ENCODE measurements at places on chromosomes 13 and 19.

- H3K27ac ChIP-seq: no peak overlapping the region
- no peaks in the 10 kb centered on the region for H3K36me3 ChIP-seq
- DNase-seq: no peak
- no peak overlapping the region for H3K4me3 ChIP-seq
Observed at GRCh38 chr13:51068501-51068900, 42.6 kb downstream of the C13orf42 start.

DNA sequence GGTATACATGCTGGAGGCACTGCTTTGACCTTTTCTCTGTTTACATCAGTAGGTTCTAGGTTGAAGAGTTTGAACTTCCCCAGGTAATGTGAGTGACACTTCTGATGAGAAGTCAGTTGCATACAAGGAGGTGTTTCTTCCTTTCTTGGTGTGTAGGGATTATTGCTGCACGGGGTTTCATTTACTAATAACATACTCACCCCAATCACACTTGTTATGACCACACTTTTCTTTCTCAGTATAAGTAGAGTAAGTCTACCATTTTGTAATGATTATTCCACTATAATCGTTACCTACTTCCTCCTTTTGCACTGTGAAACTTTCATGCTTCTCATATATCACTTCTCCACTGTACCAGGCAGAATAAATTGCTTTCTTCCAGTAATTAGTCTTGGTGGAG lies 138.0 kb downstream of the TNFSF13B start:
- DNase-seq: no peak
- peaks cover 38% of the 10 kb centered on the region for H3K4me1 ChIP-seq
- no peak overlapping the region for H3K27ac ChIP-seq
- H3K36me3 ChIP-seq: no peaks in the 10 kb centered on the region
- no peak overlapping the region for H3K4me3 ChIP-seq

GRCh38 chr13:26538363-26539317 lies 18.8 kb upstream of the WASF3 start:
- no peaks in the 10 kb centered on the region for H3K36me3 ChIP-seq
- no peak overlapping the region for H3K27ac ChIP-seq
- no peaks in the 10 kb centered on the region for H3K4me1 ChIP-seq
- no peaks in the 10 kb centered on the region for H3K27me3 ChIP-seq

DNA sequence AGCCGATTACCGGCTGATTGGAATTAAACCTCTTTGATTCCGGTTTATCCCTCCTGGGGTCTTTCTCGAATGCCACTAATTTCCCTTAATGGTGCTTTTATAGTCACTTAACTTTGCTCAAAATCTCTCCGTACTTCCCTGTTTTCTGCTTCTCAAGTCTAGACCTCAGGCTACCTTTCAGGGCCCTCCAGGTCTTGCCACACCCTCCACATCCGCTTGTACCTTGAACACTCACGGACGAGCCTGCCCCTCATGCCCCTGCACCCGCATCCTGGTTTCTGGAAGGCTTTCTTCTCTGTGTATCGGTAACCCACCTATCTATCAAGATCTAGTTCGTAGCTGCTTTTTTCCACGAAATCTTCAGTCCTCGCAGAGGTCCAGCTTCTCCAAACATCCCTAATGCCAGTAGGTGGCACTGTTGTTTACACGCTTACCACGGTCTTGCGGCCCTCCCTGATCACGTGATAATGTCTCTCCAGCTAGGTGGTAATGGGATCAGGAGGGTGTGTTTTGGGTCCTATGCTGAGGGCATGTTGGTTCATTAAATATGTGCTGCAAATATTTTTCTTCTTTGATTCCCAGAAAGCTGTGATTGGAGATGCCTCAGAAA lies 13.8 kb downstream of the ATP12A start:
- no peaks in the 10 kb centered on the region for H3K27me3 ChIP-seq
- no peak for DNase-seq
- no peak overlapping the region for H3K27ac ChIP-seq

DNA sequence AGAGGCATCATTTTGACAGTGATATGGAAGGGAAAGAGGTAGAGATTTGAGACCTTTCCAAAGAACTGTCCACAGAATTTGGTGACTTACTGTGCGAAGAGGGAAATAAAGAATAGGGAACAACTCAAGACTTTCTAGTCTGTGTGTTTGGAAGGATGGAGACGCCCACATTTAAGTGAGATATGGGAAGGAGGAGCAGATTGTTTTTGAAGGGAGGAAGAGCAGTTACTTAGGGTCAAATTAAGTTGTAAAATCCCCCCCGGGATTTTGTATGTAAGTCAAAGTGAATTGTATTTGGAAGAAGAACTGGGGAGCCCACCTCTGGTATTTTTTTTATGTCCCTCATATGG lies 1.2 kb downstream of the USPL1 start:
- peak overlapping the region; percentile 93 for H3K4me3 ChIP-seq
- no peaks in the 10 kb centered on the region for H3K27me3 ChIP-seq
- peaks cover 2% of the 10 kb centered on the region for H3K36me3 ChIP-seq
- H3K27ac ChIP-seq: peak overlapping the region; percentile 95
- peaks cover 14% of the 10 kb centered on the region for H3K4me1 ChIP-seq

GRCh38 chr13:30034458-30034795 lies 184.0 kb upstream of the UBL3 start:
- DNase-seq: no peak
- no peak overlapping the region for H3K4me3 ChIP-seq
- no peak overlapping the region for H3K27ac ChIP-seq
- no peaks in the 10 kb centered on the region for H3K4me1 ChIP-seq

DNA sequence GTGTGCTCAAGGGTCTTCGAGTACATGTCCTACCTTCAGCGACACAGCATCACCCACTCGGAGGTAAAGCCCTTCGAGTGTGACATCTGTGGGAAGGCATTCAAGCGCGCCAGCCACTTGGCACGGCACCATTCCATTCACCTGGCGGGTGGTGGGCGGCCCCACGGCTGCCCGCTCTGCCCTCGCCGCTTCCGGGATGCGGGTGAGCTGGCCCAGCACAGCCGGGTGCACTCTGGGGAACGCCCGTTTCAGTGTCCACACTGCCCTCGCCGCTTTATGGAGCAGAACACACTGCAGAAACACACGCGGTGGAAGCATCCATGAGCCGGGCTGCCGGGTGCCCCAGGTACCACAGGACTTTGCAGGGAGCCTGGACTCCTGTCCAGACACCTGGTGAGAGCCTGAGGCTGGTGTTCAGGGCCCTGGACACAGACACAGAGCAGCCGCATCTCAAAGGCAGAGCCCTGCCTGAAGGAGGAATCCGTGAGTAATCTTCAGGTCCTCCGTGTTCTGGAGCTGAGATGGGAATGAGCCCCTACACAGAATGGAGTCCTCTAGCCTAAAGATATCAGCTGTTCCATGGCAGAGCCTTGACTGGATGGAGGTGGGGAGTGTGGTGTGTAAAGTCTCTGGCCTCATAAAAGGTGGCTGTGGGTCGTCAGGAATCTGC lies 1.5 kb downstream of the ZNF581 start:
- H3K36me3 ChIP-seq: peaks cover 9% of the 10 kb centered on the region
- H3K27me3 ChIP-seq: no peaks in the 10 kb centered on the region
- peaks cover 46% of the 10 kb centered on the region for H3K4me1 ChIP-seq

- no peaks in the 10 kb centered on the region for H3K27me3 ChIP-seq
- no peak overlapping the region for H3K27ac ChIP-seq
- H3K4me1 ChIP-seq: no peaks in the 10 kb centered on the region
Observed at GRCh38 chr13:73421310-73421912, 362.6 kb downstream of the KLF5 start.

GRCh38 chr19:16902545-16902944 lies 13.7 kb downstream of the F2RL3 start:
- H3K4me1 ChIP-seq: peaks cover 7% of the 10 kb centered on the region
- no peak overlapping the region for H3K4me3 ChIP-seq
- DNase-seq: no peak
- no peaks in the 10 kb centered on the region for H3K27me3 ChIP-seq
- H3K36me3 ChIP-seq: no peaks in the 10 kb centered on the region

GRCh38 chr13:61830475-61830874 lies 414.8 kb upstream of the PCDH20 start:
- H3K36me3 ChIP-seq: no peaks in the 10 kb centered on the region
- no peak for DNase-seq
- H3K27me3 ChIP-seq: no peaks in the 10 kb centered on the region
- H3K4me3 ChIP-seq: no peak overlapping the region
- H3K4me1 ChIP-seq: no peaks in the 10 kb centered on the region

- H3K27me3 ChIP-seq: no peaks in the 10 kb centered on the region
- no peaks in the 10 kb centered on the region for H3K36me3 ChIP-seq
- no peak overlapping the region for H3K27ac ChIP-seq
- no peaks in the 10 kb centered on the region for H3K4me1 ChIP-seq
Observed at GRCh38 chr13:37413161-37413560, 185.4 kb downstream of the POSTN start.

DNA sequence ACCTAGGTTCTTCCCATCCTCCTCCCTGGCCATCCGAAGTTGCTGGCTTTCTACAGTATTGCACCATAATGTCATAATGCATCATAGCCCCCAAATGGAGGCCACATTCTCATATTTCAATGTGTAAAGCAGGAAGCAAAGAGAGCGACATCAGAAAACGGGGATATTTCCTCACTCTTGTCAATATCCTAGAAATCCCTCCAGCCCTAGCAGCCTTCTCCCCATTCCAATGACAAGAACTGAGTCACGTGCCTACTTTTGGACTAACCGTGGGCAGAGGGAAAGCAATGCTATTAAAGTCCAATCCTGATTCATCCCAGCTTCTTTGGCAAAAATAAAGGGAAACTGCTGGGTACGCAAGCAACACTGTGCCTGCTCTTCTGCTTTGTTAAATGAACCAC lies 4.3 kb upstream of the RAP2A start:
- H3K27ac ChIP-seq: no peak overlapping the region
- no peak for DNase-seq
- no peaks in the 10 kb centered on the region for H3K27me3 ChIP-seq
- no peaks in the 10 kb centered on the region for H3K36me3 ChIP-seq
- H3K4me3 ChIP-seq: no peak overlapping the region

DNA sequence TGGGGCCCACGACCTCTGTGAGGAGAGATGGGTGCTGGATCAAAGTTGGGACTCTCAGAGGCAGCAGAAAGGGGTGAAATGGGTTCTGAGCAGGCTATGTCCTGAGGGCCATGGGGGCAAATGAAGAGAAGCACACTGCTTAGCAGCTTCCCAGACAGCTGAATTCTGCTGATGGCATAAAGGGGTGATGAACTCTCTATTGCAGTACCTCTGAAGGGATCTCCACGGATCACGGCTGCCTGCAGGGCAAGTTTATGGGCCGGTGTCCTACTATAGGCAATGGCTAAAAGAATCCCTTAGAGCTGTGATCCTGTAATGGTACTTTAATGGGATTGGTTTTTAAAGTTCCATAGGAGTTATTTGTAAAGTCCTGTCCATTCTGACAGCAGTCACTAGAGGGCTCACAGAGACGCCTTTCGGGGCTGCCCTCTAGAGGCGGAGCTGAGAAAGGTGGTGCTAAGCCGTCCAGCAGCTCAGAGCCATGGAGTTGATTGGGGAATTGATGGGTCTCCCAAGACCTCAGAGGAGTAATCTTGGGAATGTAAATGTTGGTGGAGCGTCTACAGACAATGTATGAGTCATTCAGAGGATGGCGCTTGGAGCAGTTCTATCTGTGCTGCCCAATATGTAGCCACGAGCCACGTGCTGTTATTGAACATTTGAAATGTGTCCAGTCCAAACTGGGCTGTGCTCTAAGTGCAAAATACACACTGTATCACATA lies 287.3 kb downstream of the COG6 start:
- no peak overlapping the region for H3K4me3 ChIP-seq
- H3K27ac ChIP-seq: no peak overlapping the region
- no peaks in the 10 kb centered on the region for H3K4me1 ChIP-seq
- no peaks in the 10 kb centered on the region for H3K27me3 ChIP-seq
- peak; percentile 55 for DNase-seq

- H3K36me3 ChIP-seq: peaks cover 45% of the 10 kb centered on the region
- H3K4me3 ChIP-seq: no peak overlapping the region
- H3K27ac ChIP-seq: no peak overlapping the region
- H3K27me3 ChIP-seq: no peaks in the 10 kb centered on the region
- DNase-seq: no peak
- H3K4me1 ChIP-seq: no peaks in the 10 kb centered on the region
Observed at GRCh38 chr19:56613639-56614038, 18.5 kb downstream of the ZNF71 start.

DNA sequence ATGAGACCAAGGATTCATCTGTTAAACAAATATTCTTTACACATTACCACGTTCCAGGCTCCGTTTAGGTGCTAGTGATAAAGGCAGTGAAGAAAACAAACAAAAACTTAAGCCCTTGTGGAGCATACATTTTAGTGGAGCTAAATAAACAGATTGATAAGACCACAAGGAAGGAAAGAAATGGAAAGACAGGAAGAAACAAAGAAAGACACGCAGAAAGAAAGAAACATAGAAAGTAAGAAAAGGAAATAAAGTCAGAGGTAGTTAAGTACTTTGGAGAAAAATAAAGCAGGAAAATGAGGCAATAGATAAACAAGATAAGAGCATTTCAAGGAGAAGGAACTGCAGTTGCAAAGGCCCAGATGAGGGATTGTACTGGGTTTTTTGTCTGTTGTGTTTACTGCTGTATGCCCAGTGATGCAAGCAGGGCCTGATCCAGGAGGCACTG lies 998 bp downstream of the NFKBIB start:
- H3K4me1 ChIP-seq: peaks cover 18% of the 10 kb centered on the region
- DNase-seq: no peak
- H3K27me3 ChIP-seq: no peaks in the 10 kb centered on the region
- H3K4me3 ChIP-seq: peak overlapping the region; percentile 79

- no peaks in the 10 kb centered on the region for H3K27me3 ChIP-seq
- no peak overlapping the region for H3K4me3 ChIP-seq
- DNase-seq: no peak
- H3K4me1 ChIP-seq: no peaks in the 10 kb centered on the region
Observed at GRCh38 chr13:77891041-77891440, 27.6 kb downstream of the EDNRB start.

DNA sequence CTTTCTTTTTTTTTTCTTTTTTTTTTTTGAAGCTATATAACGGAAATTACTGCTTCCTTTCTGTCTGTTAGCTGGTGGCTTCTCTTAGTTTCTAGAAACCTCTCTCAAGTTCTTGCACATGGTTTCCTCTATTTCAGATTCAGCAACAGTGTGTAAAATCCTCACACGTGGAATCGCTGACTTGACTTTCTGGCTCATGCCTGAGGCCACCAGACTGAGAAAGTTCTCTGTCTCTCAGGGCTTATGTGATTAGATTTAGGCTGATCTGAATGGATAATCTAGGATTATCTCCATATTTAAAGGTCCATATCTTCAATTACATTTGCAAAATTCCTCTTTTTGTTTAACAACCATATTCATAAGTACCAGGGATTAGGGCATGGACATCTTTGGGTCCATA lies 856.3 kb upstream of the SLITRK6 start:
- H3K36me3 ChIP-seq: no peaks in the 10 kb centered on the region
- no peak overlapping the region for H3K4me3 ChIP-seq
- no peaks in the 10 kb centered on the region for H3K27me3 ChIP-seq
- H3K27ac ChIP-seq: no peak overlapping the region
- no peak for DNase-seq
- H3K4me1 ChIP-seq: no peaks in the 10 kb centered on the region

GRCh38 chr19:24046550-24046949 lies 40.4 kb upstream of the ZNF254 start:
- no peaks in the 10 kb centered on the region for H3K27me3 ChIP-seq
- H3K4me1 ChIP-seq: no peaks in the 10 kb centered on the region
- DNase-seq: no peak
- no peak overlapping the region for H3K4me3 ChIP-seq
- peaks cover 35% of the 10 kb centered on the region for H3K36me3 ChIP-seq
- no peak overlapping the region for H3K27ac ChIP-seq

Measured in effector memory CD4-positive, alpha-beta T cell (primary cell).